ENCODE measurements at places on chromosomes 12 and 14.

DNA sequence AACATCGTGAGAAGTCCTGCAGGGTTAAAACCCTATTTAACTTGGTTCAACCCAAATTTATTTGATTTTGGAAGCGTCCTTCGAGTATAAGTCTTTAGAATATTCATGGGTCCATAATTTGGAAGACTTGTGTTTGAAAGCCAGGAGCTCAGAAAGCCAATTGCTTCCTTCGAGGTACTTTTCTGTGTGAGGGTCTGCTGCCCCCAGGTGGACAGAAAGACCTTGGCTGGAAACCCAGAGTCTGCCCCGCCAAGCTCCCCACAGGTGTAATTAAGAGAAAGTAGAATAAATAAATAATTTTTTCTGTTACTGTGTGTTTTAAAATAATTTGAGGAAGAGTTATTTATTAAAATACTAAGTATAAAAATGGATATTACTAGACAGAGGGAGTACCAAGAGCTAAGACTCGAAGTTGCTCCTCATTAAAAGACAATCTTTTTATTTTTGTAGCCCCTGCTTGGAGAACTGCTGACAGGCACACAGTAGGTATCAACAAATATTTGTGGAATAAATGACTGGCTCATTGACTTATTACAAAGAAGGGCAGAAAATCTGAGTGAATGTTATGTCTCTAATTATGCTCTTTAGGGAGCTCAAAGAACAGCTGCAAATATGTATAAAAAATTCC lies 105.8 kb downstream of the PAH start:
- DNase-seq = peak; percentile 28

- DNase-seq = peak; percentile 63
These were observed 1.2 kb downstream of the NUDT4 start for GRCh38 chr12:93378998-93379325.

DNA sequence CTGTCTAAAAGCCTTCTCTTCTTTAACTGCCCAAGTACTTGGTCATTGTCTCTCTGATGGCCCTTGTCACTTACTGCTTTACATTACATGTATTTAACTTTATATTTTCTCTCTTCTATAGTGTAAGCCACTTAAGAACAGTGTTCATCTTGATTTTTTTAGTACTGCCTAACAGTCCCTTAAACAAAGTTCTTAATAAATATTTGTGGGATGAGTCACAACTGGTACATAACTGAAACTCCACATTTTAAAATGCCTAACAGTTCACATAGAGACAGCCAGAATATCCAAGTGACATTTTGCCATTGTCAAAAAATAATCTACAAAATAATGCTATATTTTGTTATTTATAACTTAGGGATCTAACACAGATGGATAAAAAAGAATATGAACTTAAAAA lies 146.6 kb downstream of the STXBP6 start:
- no peak for DNase-seq

DNA sequence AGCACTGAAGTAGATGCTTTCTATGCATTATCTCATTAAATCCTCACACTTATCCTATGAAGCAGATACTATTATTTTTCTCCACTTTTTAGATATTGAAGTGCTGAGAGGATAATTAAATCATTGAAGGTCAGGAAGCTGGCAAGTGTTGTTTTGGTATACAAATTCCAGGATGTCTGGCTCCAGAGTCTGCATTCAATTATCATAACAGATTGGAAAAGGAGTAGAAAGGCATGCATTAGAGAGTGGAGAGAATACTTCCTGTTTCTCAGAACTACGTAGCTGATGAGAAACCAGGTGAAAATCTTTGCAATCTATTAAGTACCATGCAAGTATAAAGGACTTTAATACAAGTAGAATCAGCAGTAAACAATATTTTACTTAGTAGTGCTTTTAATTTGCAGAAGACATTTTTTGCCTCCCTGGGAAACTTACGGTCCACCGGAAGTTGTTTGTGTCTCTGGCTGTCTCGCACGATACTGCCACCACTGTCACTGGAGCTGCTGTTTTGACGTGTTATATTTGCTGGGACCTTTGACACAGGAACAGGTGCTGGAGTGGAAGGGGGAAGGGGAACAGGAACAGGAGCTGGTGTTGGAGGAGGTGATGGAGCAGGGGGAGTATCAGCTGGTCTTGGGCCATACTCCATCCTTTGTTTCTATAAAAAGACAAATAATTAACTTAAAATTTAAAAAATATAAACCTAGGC lies 158.0 kb downstream of the EPS8 start:
- DNase-seq = no peak

DNA sequence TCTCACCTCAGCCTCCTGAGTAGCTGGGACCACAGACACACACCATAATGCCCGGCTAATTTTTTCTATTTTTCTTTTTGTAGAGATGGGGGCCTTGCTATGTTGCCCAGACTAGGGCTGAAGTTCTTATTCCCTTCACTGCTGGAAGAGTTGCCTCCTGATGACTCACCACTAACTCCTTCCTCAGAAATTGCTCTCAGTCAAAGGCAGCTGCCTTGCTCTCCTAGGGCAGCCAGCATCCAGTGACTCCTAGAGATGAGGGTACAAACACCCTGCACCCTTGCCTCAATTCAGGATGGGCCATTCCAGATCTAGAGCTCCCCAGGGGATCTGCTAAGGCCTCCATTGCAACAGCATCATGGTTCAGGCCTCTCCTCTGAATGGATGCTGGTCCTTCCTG lies 54.0 kb upstream of the RASSF8 start:
- no peak for DNase-seq

Data from hematopoietic multipotent progenitor cell treated with erythropoietin and hydrocortisone succinate and interleukin-3 and kit ligand, for 6 days (in vitro differentiated cells).